ENCODE measurements at places on chromosomes 7 and 10. TPM values are rescaled to one million over a fixed set of nuclear protein-coding genes. Genes with fewer than 3 reads are reported as not detected.

NKX2-3 gene
- total RNA-seq, result not detected

DNA sequence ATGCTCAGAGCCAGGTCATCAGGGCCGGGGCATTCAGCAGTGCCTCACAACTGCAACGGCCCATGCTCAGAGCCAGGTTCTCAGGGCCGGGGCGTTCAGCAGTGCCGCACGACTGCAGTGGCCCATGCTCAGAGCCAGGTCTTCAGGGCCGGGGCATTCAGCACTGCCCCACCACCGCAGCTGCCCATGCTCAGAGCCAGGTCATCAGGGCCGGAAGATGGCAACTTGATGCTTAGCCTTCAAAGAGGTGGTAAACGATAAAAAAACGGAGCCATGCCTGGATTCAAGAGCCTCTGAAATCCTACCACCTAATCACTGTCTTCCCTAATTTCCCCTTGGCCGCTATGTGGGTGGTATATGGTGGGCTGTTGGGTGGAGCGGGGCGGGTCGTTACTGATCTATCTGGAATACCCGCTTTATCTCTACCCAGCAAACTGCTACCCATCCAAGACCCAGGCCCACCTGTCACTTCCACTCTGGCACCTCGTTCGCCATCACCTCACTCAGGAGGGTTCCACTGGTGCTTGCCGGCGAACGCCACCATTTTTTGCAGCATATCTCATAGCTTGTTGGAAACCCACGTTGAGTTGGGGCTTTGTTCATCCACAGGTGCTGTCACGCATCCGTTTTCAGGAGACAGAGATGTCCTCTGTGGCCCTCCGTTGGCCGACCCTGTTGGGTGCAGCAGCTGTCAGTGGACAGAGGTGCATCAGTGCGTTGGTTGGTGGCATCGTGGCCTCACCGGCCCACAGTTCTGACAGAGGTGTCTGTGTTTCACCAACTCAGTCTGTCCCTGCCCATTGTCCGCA, 221.1 kb downstream of the EBF3 start:
- no peak for DNase-seq

GRCh38 chr10:110919349-110919931, at the start of gene SHOC2:
TSS of gene SHOC2 (plus strand) at chr10:110919604. CDS start at chr10:110964359, 44,755 bp downstream.
- peak; percentile 61 for DNase-seq

GRCh38 chr10:3828404-3829155, 43.6 kb upstream of the KLF6 start:
- no peak for DNase-seq

ERVW-1 gene
- total RNA-seq, result not detected

NCF1 gene
- total RNA-seq, result not detected

DNA sequence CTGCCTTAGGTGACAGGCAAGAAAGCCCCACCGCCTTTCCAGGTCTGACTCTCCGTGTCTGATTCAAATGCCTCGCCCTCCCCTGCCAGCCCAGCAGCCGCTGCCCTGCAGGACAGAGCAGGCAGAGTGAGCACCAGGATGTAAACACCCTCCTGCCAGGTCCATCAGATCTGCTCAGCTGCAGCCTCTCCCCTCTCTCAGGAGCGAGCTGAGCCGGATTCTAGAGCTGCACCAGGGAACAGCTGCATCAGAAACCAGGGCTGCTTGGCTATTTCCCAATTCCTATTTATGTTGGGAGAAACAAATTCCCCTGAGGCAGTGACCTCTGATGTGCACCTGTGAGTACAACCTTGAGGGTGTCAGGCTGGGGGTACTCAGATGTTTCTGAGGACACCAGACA, 121.5 kb upstream of the ZMIZ1 start:
- DNase-seq, result no peak

DNA sequence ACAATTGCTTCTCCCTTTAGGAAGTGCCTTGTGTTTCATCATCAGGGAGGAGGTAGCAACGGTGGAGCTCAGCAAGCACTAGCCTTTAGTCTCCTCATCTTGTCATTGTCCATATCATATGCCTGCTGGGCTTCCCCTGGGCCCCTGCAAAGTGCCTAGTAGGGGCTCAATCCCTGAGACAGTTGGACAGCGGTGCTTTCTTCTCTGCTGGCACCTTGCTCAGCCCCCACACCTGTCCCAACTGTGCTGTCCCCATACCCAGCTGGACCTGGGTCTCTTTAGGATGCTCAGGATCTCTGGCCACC, 5.5 kb downstream of the SMARCD3 start:
- no peak for DNase-seq

DNA sequence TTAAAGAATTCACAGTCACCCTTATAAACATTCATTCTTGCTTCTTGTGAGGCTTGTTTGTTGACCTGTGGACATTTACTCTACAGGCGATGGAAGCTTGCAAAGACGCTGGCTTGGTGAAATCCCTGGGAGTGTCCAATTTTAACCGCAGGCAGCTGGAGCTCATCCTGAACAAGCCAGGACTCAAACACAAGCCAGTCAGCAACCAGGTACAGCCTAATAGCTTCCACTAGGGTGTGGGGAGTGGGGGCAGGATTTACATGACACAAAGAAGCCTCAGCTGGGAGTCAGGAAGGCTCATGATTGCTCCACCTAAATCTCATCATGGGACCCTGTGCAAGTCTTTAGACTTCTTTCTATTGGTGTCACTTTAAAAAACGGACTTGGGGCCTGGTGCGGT, 29.0 kb downstream of the AKR1D1 start:
- no peak for DNase-seq

LRRC18 gene
- total RNA-seq, result not detected
